ENCODE measurements at places on chromosomes 2 and 18.

GRCh38 chr2:149399934-149400615 lies 69.7 kb downstream of the LYPD6 start:
- DNase-seq: no peak

GRCh38 chr2:204134421-204134820 lies 197.9 kb downstream of the ICOS start:
- DNase-seq: no peak

DNA sequence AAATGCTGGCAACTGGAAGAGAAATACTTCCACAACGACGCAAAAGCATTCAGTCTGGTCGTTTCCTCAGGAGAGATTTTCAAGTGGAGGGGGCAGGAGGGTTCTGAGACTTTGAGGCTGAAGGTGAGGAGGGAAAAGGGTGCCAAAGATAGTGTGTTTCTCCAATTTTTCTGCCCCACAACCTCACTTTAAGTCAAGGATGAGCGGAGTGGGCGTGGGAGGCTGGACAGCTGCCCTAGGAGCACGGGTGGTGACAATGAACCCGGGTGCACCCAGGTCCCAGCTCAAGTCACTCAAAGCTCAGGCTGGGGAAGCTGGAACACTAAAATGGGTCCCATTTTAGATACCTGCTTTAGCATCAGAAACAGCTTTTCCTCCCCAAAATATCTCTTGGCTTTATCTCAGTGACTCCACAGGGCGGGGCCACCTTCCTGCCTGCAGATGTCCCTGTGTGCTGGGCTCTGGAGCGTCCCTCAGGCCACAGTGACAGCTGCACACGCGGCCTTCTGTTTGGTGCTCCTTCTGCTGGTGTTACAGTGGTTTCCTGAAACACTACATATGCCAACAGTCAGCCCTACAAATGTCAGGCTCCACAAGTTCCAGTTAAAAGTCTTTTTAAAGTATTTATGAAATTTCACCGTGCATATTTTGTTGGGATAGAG lies 1.4 kb upstream of the MBP start:
- peak; percentile 2 for DNase-seq

DNA sequence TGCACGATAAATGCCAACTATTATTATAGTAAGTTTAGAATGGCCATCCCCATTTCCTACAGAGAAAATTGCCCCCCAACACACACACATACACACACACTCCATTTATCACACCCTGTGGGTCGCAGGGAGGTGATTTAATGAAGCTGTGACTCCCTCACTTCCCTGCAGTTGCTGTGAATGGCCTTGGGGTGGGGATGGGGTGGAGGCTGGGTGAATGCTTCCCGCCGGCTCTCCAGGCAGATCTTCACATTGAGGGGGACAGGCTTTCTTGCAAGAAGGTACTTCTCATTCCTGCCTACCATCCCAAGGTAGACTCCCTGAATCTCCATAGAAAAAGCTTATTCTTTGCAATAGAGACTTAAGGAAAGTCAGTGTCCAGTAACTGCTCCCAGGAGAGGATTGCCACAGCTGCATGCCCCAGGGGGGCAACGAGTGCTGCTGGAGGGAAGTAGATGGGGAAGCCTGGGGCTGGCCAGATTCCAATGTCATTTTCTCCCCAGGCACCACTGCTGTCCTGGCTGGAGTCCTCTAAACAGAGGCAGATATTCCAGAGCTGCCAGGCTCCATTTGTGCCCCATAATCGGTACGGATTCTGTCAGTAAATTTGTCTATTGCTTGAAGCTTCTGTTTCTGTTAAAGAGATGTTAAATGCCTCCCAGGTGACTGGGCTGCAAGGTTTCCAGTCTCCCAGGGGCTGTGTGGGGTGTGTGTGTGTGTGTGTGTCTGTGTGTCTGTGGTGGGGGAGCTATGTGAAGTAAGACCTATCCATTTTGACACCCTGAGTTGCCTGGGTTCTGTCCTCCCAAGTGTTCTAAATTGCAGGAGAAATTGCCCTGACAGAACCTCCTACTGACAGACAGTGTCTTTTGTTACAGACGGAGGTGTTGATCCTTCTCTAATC lies 265.5 kb downstream of the SRBD1 start:
- DNase-seq: no peak

All from NCI-H82 (cell line).